ENCODE measurements at places on chromosomes 4 and X.

DNA sequence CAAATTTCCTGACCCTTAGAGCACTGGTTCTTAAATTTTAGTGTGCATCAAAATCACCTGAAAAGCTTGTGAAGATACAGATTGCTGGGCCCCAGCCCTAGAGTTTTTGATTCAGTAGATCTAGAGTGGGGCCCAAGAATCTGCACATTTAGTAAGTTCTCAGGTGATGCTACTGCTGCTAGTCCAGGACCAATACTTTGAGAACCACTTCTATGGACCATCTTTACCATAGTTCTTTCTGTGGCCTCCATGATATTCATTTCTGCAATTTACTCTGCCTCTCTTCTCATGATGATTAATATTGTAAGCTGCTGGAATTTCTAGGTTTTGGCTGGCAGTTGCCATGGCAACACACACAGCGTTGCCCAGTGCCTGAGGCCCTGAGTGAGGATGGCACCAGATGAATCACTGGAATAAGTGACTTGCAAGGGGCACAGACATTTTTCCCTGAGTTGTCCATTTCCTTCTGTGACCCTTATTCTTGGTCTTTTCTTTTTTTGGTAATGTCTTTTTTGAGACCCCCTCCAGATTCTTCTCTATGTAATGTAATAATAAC, 83.6 kb downstream of the PPP1R2C start:
- DNase-seq: no peak

DNA sequence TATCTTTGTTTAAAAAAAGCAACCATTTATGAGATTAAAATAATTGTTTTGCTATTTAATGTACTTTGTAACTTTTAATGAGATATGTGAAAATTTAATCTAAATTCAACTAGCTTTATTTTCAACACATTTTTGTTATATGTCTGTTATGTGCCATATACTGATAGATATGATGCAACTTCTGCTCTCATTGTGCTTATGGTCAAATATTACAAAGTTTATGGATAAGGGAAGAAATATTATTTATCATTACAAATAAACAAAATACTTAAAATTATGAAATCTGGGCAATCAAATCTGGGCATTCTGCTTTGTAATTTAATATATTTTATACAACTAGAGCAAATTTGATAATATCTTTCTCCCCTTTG, 40.0 kb downstream of the PCDH10 start:
- DNase-seq: no peak

DNA sequence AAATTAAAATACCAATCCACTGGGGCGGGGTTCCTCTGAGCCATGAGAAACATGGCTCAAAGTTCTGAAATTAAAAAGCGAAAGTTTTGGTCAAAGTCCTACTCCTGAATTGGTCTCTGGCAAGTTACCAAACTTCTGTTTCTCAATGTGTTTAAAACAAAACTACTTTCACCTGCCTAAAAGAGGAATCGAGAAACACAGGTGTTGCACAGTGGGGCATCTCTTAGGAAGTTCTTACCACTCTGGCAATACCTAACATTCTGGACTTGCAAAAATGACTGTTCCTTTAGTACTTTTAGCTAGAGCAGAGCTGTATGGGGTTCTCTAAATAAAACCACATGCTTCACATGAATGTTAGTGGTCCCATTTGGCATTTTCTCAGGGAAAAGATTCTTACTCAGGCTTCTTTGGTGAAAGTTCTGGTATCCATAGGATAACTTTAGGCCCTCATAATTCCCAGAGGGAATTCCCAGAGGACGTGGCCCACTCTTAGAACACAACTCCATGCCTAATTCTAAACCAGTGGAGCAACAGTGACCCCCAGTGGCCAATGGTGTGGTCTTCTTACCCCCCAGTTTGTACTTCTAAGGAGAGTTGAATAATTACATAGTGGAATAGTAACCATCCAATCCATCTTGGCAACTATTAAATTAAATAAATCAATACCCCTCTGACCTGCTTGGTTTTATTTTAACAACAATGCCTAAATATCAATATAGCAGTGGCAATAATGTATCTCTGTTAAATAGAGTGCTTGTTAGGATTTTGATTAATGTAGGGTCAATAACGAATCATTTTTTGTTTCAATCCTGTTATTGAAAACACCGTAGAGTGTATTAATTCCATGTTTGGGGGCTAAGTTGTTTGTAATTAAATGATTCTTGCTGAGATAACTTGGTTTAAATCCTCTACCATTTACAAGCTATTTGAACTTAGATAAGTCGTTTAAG, 21.9 kb downstream of the BMP3 start:
- DNase-seq: peak; percentile 80

GRCh38 chrX:118726887-118727685, at the start of gene IL13RA1:
TSS of gene IL13RA1 (plus strand) at chrX:118727606. CDS start at chrX:118727639, 33 bp downstream.
- DNase-seq: peak; percentile 76

DNA sequence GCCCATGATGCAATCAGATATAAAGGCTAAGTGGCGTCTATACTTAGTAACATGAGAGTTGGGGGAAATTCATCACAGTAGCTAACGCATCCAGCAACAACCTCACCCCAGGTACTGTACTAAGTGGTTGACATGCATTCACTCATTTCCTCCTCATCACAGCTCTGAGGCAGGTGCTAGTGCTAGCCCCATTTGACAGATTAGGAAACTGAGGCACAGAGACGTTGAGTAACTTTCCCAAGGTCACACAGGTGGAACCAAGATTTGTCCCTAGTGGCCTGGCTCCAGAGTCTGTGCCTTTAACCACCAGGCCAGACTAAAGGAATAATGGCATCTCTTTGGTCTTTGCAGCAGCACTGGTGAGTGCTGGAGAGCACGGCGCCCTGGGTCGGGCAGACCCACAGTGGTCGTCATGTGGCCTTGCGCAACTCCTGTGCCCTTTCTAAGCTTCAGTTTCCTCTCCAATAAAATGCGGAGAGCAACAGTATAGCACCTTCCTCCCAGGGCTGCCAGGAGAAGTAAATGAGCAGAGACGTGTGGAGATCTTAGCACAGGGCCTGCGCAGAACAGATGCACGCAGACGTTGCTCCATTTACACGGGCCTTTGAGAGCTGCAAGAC, 186.4 kb downstream of the BCOR start:
- DNase-seq: no peak

- no peak for DNase-seq
Measured at GRCh38 chr4:109290918-109291317, 11.5 kb downstream of the COL25A1 start.

DNA sequence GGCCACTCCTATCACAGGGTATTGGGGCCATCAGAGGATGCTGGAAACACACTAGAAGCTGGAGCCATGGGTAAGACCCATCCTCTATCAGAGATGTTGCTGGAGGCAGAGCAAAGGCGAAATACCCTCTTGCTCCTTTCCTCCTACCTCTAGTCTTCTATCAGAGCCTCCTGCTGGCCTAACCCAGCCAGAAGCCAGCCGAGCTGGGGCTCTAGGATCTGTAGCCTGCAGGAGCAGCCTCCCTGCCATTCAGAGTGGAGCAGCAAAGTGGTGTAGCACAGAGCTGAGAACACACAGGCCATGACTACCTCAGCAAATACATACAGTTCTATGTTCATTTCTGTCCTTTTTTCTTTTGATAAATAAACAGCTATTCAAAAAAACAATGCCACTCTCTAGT, 35.7 kb downstream of the GATB start:
- DNase-seq: no peak

GRCh38 chr4:177107288-177107921, 202.3 kb upstream of the NEIL3 start:
- no peak for DNase-seq

DNA sequence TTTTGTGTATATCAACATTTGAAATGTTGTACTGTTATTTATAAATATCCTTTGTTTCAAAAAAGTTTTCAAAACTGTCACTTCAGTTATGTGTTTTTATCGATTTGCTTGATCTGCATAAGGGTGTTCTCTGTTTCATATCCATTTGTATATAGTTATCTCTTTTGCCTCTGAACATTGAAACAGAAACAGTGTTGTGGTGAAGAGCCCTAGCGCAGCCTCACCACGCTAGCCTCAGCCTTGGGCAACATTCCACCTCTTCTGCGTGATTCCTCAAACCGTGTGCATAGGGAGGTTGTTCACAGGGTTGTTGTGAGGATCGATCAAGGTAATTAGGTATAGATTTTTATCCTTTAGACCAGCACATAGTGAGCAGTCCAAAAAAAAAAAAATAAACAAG, 287.0 kb upstream of the GALNT7 start:
- DNase-seq: no peak

GRCh38 chr4:62288808-62289541, 1088.8 kb downstream of the ADGRL3 start:
- no peak for DNase-seq

DNA sequence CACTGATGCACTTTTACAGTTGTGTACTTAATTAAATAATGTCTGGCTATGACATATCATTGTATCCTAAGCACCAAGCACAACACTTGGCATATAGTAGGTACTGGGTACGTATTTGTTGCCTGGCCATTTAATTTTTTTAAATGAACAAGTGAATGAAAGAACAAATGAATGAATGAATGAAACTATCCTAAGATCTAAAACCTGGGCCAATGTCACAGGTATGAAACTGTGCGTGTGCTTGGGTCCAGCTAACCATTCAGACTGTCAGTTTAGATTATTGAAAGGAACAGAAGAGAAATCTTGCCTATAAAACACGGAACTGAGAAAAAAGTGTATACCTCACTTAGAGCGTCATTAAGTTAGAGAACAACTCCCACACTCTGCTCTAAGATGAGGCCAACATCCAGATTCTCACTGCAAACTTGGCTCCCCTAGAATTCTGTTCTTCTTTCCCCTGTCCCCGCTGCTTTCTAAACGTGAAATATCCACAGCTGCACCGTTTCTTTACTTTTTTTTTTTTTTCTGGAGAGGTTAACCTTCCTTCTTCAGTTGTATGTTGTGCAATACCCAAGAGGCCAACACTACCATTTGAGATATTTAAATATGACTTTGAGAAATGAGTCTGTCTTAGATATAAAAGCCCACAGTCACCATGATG, 17.3 kb upstream of the SEL1L3 start:
- no peak for DNase-seq

DNA sequence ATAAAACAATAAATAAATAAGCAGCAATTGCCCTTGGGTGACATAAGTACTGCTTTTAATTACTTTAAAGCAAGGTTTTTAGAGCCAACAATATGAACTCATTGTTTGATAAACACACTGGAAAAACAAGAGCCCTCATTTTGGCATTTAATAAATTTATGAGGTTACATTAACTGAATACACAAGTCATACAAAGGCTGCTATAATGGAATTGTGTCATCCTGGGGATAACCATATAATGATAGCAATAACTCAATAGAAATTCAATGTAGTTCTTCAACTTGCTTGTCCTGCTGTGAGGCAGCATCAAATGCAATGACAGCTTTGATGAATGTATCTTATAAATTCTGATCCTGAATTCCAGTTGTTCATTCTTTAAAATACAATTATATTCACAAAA, 1512.5 kb downstream of the STIM2 start:
- no peak for DNase-seq

- DNase-seq: no peak
Measured at GRCh38 chr4:110452546-110452945, 23.4 kb upstream of the ENPEP start.

DNA sequence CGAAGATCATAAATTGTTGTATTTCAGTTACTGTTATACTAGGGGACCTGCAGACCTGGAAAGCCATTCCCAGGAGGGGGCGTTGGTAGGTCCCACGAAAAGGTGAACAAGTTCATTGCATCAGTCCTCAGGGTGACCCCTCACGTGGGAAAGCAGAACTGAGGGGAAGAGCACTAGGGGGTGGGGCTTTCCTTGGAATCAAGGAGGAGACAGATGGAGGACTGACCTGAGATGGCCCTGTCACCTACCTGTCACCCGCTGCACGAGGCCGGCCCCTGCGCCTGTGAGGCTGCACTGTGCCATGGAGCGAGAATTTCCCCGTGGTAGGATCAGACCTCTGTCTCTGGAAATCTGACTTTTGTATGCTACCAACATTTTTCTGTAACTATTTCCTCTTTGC, 41.8 kb upstream of the CLDN24 start:
- no peak for DNase-seq

DNA sequence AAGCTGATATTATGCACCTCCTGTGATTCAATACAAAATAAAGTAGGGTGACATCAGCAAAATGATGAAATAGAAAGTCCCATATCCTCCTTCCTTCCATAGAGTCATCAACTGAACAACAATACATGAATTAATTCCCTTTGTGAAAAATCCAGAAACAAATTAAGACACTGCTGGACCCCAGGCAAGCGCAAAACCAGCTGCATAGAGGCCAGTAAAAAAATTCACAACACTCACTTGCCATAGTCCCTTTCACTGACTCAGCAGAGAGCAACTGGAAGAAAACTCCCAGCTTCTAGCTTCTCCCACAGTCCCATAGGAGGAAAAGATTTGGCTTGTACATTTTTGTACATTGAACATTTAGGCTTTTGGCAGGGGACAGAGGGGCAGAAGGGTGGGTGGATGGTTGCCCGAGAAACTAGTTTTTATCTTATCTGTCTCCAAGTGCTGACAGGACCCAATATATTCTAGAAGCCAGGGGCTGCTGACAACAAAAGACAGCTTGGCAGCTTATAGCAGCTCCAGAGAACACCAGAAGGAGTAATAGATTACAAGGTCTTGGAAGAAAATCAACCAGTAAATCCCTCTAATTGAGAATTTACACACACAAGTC, 124.6 kb downstream of the NDST3 start:
- no peak for DNase-seq

- DNase-seq: no peak
Measured at GRCh38 chr4:173259310-173259709, 74.8 kb downstream of the HMGB2 start.

GRCh38 chr4:25779021-25779420, 83.8 kb downstream of the SEL1L3 start:
- DNase-seq: no peak

DNA sequence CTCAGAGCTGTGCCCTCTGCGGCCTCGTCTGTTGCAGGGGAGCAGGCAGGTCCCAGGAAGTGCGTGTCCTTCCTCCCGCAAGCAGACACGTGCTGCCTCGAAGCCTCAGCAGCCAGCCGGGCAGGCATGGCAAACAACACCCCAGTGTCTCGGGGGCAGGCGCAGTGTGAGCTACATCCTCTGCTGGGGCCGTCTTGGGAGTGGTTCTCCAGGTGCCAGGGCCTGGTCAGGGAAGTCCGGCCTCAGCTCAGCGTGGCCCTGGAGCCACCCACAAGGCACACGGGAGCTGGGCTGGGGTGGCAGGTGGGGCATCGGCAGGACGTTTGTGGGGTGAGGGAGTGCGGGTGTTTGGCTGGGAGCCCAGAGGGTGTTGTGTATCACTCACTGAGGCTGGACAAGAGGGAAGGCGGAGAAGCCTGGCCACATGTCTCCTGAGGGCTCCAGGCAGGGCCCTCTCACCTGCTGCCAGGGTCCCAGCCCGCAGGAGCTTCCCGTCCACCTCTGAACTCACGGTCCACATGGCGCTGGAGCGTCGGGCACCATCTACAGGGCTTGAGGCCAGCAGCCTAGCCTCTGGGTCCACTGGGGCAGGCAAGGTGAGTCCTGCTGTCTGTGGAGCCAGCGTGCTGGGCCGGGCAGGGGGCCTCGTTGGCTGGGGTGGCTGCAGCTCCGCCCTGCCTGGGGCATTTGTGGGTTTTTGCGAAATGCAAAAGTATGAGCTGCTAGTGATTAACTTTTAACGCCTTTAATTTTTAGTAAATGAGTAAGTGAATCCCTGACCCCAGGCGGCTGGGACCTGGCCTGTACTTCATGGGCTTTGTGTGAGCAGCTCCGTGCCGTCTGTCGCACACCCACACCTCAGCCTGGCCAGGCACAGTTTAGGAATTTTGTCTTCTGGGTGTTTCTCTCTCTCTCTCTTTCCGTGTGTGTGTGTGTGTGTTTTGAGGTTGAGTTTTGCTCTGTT, 17.3 kb upstream of the UVSSA start:
- no peak for DNase-seq
